Renal cortical epithelial cell (primary cell): ENCODE measurements at places on chromosomes 6 and 20.

DNA sequence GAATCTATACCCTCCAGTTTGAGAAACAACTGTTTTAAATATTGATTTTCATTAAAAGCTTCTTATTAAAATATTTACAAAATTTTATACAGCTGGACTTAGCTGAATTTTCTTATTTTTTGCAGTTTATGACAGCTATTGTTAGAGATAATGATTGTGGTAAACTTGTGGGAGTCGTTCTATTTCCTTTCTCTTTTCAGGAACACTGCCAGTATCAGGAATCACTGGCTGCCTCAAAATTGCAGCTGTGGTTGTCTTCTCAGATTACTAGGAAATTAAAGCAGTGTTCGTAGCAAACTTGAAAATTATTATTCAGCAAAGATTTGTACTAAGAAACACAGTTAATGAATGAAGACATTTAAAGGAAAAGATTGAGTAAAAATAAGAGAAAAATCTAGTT is 311.0 kb downstream of the CENPW start:
- peak; percentile 4 for DNase-seq

DNA sequence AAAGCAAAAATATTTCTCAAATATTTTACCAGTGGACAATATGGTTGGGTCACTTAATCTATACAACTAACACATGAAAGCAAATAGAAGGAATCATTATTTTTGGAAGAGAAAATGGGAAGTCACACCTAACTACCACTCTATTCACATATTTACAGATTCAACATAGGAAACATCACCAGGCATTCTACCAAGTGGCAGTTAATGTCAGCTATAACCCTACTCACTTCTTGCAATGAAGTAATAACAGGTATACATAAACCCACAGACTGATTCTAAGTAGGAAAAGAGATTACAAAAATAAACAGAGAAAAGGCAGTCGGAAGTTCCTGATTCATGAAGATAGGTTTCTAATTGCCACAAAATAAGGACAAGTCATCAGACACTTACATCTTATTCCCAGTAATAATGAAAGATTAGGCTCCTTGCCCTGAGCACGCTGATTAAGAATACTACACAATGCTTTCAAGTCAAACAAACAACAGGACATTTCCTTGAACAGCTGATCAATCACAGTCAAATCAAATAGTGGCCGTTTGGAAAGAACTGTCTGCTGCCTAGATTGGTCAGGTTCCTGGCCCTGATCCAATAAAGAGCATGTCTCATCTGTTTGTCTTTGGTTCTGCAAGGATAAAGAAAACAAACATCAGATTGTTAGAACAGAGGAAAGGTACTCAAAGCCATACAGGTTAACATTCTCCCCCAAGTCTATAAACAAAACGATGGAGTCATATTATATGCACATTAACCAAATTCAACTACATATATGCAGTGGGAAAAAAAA is 79.2 kb upstream of the PLN start:
- peak; percentile 19 for DNase-seq

DNA sequence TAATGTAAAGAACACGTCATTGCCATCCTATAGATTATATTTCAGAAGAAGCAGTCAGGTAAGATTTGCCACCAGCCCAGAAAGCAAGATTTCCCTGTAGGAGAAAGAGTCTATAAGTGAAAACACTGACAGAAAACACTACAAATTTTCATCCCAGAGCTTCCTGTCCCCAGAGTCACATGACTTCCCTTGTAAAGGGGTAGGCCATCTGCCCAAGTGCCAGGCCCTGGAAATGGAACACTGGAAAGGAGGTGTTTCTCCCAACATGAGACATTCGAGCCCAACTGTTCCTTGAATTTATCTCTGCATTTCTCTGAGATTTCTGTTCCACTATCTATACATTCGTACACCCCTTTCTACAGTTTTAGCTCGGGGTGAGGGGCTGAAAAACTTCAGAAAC is 46.9 kb downstream of the RAMACL start:
- DNase-seq = no peak

GRCh38 chr20:58751979-58752378 is 59.4 kb downstream of the NPEPL1 start:
- no peak for DNase-seq

- no peak for DNase-seq
Measured at GRCh38 chr20:64063389-64064144, 569 bp downstream of the TCEA2 start.

DNA sequence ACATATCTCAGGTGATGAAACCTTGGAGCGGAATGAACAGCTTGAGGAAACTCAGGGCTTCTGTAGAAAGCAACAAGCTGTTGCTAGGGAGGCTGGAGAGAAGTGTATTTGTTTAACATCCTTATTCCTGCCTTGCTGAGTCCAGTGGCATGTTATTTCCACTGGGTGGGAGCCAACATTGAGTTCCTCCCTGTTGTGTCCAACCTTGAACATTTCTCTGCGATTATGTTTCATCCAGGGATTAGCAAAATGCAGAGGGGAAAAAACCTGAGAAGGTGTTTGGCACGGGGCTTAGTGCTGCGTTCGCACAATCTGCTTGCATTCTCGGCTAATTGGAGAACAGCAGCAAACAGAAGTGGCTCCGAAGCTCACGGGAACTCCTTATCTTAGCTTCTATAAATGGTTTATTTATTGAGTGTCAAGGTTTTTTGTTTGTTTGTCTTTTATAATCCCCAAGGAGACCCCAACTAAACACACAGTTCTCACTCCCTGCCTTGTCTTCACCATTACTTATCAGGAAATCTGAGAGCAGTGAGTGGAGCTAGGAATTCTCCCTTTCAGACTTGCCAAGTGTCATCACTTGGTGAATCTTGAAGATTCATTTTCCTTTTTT is 412.8 kb downstream of the CDC5L start:
- DNase-seq = peak; percentile 91

DNA sequence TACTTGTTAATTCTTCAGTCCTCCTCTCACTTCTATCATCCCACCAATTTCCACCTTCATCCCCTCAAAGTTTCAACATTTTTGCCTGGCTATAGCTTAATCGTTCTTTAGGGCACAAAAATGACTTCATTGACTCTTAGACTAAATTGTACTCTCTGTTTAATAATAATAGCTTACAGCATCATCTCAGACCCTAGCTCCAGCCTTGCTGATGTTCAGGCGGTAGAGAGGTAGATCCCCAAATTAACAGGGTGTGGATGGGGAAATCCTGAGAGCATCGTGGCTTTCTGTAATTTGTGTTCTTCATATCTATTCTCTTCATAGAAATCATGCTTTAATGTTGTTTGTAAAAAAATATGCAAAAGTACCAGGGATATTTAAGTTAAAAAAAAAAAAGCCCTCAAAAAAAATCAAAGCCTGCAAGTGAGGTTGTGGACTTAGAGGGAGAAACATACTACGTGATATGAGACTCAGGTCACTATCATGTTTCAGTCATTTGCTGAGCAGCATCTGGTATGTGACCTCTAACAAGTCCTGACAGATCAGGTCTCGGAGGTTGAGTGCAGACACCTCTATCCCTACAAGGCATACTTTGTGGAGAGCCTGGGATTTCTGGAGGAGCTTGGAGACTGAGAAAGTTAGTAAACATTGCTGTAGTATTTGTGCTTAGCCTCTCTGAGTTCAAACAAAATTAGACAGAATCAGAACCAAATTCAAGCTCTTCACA is 1063.3 kb upstream of the CITED2 start:
- no peak for DNase-seq

GRCh38 chr20:32823737-32824588 is 4.2 kb downstream of the MAPRE1 start:
- peak; percentile 19 for DNase-seq

GRCh38 chr20:41180599-41181333 is 43.4 kb downstream of the PLCG1 start:
- DNase-seq = no peak

DNA sequence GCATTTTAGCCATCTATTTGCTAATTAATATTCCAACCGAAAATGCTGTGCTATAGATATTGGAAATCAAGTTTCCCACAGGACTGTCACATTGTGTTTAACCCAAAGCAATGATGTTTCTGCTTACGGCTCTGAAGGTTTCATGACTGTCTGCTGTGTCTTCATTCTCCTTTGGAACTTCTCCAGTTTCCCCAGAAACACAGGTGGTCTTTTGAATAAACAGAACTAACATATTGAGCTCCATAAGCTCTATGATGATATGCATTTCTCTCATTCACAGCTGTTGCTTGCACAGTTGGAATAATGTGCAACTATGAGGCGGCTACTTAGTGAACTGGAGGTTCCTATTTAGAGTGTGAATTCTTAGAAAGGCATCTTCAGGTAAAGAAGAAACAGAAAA is 266.0 kb upstream of the ID4 start:
- no peak for DNase-seq

- peak; percentile 89 for DNase-seq
Measured at GRCh38 chr6:125598422-125598821, 151.0 kb upstream of the HEY2 start.

GRCh38 chr20:50625986-50626677 is 65.2 kb downstream of the RIPOR3 start:
- no peak for DNase-seq

- DNase-seq = peak; percentile 15
Measured at GRCh38 chr20:3400260-3401155, 7.0 kb downstream of the DNAAF9 start.

- DNase-seq = no peak
Measured at GRCh38 chr6:89510393-89510792, 77.4 kb downstream of the ANKRD6 start.

DNA sequence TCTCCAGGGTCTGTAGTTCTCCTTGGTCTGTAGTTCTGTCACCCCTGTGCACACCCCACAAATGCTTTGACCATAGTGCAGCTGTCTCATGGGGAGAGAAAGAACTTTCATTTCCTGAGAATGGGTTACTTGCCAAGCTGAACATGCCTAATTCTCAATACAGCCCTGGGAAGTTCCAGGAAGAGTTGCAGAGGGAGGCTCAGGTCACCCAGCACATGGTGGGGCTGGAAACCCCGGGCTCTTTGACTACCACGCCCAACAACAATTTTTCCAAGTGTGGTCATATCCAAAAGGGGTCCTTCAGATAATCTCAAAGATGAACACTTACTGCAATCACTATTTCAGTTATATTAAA is 2.2 kb upstream of the PTPRA start:
- no peak for DNase-seq

- DNase-seq = no peak
Measured at GRCh38 chr6:101722471-101722870, 329.0 kb downstream of the GRIK2 start.

- no peak for DNase-seq
Measured at GRCh38 chr6:2507016-2507415, 243.7 kb downstream of the MYLK4 start.

GRCh38 chr6:85240787-85241385 is 209.0 kb upstream of the NT5E start:
- DNase-seq = peak; percentile 96

- peak; percentile 81 for DNase-seq
Measured at GRCh38 chr6:168032005-168032760, 34.7 kb downstream of the KIF25 start.

GRCh38 chr6:40719671-40720374 is 132.7 kb upstream of the LRFN2 start:
- peak; percentile 56 for DNase-seq

GRCh38 chr6:32082935-32083334 is 26.2 kb downstream of the TNXB start:
- no peak for DNase-seq

- no peak for DNase-seq
Measured at GRCh38 chr6:134525190-134525868, 207.4 kb upstream of the SGK1 start.

DNA sequence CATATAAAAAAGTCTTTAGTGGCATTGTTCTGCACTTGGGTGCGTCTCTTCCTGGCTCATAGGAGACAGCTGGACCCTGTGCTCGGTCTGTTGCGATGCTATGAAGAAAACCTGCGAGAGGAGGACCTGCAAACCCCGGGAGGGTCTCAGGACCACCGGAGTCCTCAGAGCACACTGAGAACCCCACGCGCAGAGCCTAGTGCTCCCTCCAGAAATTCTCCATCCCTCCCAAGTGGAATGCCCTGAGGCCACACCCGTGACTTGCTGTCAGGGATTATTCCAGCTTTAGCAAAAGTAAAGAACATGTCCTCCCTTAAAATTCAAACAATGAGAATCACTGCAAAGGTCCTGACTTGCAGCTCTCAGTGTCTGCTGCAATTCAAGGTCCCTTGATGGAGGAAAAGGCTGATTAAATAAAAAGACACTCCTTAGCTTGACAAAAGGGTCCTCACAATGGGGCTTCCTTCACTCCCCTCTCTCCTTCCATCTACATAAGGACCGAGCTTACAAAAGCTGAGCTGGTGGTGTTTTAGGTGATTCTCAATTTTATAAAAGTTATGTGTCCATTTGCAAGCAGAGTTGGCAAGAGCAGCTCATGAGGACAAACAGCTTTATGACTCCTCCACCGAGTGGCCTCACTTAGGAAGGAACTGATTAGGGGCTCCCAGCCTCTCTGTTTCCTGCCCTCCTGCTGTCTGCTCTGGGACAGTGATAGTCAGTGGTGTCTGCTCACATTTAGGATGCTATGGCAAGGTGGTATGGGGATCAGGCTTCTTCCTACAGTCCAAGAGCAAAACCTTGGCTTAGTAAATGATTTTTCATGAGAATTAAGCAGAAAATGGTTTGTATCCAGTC is 97.0 kb downstream of the RAMACL start:
- DNase-seq = no peak

- peak; percentile 92 for DNase-seq
Measured at GRCh38 chr20:4151991-4152695, 136.8 kb upstream of the RNF24 start.

DNA sequence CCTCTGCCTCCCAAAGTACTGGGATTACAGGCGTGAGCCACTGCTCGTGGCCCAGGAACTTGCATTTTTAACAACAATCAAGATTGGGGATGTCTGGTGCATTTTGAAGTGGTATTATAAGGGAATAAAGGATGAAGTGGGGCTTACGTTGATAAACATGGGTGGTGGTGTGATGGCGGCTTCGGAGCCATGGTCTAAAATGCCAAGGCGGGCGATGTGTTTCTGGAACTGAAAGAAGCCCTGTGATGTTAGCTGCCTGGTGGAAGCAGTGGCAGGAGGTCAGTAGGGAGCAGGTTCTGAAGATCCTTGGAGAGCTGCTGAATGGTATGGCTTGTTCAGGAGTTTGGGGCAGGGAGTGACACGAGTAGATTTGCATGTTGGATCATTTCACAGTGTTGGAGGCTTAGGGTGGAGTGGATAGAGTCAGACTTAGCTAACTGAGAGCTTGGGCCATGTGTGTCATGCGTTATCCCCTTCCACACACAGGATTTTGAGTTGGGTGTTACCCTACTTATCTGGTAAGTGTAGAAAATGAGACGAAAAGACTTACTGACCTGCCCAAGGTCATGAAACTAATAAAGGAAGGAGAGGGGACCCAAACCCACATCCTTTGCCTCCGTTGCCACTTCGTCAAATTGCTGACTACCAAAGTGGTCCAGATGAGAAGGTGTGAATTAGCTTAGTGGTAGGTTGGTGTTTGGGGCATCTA is 1.5 kb downstream of the NELFCD start:
- no peak for DNase-seq

DNA sequence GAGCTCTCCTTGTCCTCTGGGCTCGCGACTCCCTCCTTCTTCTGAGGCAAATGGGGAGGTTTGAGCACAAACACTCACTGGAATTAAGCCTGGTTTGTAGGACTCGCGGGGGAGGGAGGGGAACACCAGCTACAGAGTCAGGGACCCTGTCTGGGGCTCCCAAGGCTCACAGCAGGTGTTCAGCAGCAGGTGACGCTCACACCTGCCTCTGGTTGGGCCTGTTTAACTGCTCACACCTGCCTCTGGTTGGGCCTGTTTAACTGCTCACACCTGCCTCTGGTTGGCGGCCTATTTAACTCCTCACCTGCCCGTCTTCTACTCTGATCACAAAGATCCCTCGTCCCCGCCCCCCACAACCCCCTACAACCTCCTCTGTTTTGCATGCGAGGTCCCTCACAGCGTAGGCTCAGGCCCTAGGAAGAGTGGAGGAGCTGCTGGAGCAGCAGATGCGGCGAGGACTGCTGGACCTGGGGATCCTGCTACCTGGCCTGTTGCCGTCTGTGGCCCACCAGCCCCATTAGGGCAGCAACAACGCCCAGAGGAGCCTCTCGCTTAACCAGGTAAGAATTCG is 181.9 kb downstream of the ERMARD start:
- DNase-seq = no peak
